Activated CD4-positive, alpha-beta T cell treated with anti-CD3 and anti-CD28 coated beads, Interleukin-2, amount 10 ng/mL, durations not matched to agents 7 days and 5 days (primary cell): ENCODE measurements at places on chromosomes 2 and 18. TPM values are rescaled to one million over a fixed set of nuclear protein-coding genes. Genes with fewer than 3 reads are reported as not detected.

The STAT4 gene
- 84.4 TPM for total RNA-seq

The SERPINB2 gene
- not detected for total RNA-seq

DNA sequence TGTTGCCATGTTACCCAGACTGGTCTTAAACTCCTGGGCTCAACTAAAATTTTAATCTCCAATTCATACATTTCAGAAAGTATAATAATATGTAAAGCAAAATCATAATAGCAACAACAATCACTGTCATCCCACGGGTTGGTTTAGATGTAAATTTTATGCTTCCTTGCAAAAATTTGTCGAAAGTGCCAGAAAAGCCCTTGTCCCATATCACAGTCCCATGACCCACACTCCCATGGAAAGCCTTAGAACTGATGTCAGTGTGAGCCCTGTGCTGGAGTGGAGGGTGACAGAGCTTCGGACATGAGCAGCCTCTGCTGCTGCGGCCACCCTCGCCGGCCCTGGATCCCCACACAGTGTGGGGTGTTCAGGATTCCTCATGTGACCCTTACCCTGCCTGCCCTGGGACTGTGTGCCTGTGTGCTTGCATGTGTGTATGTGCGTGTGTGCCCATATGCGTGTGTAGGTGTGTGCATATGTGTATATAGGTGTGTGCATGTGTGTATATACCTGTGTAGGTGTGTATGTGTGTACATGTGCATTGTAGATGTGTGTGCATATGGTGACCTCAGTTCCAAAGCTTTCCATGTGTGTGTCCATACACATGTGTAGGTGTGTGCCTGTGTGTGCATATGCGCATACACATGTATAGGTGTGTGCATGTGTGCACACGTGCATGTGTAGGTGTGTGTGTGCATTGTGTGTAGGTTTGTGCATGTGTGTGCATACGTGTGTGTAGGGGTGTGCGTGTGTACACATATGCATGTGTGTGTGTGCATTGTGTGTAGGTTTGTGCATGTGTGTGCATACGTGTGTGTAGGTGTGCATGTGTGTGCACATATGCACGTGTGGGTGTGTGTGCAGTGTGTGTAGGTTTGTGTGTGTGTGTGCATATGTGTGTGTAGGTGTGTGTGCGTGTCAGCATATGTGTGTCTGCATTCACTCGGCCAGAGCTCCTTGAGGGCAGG, 65.1 kb downstream of the HPCAL1 start:
- H3K4me3 ChIP-seq: no peak overlapping the region
- H3K36me3 ChIP-seq: no peaks in the 10 kb centered on the region
- no peak overlapping the region for H3K27ac ChIP-seq
- no peak for DNase-seq
- H3K4me1 ChIP-seq: peaks cover 3% of the 10 kb centered on the region

- H3K36me3 ChIP-seq: no peaks in the 10 kb centered on the region
- no peaks in the 10 kb centered on the region for H3K27me3 ChIP-seq
- no peak overlapping the region for H3K27ac ChIP-seq
- no peak overlapping the region for H3K4me3 ChIP-seq
- no peak for DNase-seq
Measured at GRCh38 chr18:29084120-29084519, 907.2 kb upstream of the CDH2 start.

DNA sequence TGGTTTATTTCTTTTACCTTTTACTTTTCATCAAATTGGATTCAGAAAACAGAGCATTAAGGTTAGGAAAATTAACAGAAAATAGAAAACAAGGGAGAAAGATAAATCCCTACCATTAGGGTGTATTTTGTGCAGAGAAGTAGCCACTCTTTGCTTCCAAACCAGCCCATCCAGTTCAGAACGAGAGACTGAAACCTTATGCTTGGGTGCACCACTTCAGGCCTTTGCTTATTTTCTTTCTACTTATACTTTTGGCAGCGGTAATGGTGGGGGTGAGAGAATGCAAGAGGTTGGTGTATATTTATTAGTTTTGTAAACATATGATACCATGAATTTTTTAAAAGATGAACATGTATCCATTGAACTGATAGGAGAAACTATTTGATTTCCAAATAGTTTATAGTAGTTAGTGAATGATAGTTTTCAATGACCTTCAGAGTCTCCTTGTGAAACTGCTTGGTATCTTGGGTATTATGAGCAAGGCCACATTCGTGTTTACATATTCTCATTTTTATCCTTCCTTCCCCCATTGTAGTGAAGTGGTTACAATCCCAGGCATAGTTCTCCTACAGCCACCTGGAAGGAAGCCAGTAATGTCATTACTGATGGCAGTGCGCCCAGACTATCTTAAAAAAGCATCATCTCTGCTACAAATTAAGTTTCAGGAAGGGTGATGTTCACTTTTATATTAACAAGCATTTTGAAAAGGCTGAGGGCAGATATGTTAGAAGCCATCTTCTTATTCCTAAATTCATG, 60.8 kb downstream of the MFSD6 start:
- peaks cover 27% of the 10 kb centered on the region for H3K4me1 ChIP-seq
- peaks cover 61% of the 10 kb centered on the region for H3K36me3 ChIP-seq
- no peak overlapping the region for H3K4me3 ChIP-seq
- DNase-seq: no peak
- peak overlapping the region; percentile 47 for H3K27ac ChIP-seq

- no peak overlapping the region for H3K4me3 ChIP-seq
- DNase-seq: no peak
- peaks cover 9% of the 10 kb centered on the region for H3K27me3 ChIP-seq
- no peaks in the 10 kb centered on the region for H3K36me3 ChIP-seq
Measured at GRCh38 chr2:86305195-86305914, 32.1 kb downstream of the REEP1 start.

DNA sequence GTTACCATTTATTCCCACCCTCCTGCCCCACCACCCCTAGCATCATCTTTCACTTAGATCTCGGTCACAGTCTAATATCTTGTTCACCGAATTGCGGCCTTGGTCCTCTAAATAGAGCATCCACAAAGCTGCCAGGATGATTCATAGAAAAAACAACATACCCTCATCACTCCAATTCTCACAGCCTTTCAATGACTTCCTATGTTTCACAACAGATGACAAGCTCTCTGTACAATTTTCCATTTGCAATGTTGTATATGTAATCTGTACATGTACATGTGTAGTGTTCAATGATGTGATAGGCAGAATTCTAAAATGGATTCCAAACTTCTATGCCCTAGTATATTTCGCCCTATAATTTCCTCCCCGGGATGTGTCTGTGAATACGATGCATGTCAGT, 675.6 kb upstream of the CELF4 start:
- H3K4me3 ChIP-seq: no peak overlapping the region
- H3K27me3 ChIP-seq: no peaks in the 10 kb centered on the region
- DNase-seq: no peak

DNA sequence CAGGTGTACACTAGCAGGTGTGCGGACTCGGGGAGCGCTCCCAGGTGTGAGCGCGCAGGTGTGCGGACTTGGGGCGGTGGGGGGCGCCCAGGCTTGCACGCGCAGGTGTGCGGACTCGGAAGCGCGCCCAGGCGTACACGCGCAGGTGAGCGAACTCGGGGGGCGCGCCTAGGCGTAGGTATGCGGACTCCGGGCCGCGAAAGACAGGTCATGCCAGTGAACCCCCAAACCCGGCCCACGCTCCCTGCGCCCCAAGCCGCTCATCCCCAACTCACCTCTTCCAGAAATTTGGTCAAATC, 342 bp downstream of the CYB5A start:
- H3K36me3 ChIP-seq: peaks cover 2% of the 10 kb centered on the region
- DNase-seq: no peak
- no peaks in the 10 kb centered on the region for H3K27me3 ChIP-seq
- peaks cover 10% of the 10 kb centered on the region for H3K4me1 ChIP-seq
